DMS 273 treated with DMSO at 0.1 percent for 48 hours (cell line): ENCODE measurements at places on chromosomes 1 and 21.

- no peak for DNase-seq
Measured at GRCh38 chr21:36446301-36446700, 33.6 kb downstream of the CLDN14 start.

GRCh38 chr1:150925080-150925479 lies 1.1 kb upstream of the SETDB1 start:
- no peak for DNase-seq

- DNase-seq: no peak
Measured at GRCh38 chr1:156767879-156768604, 707 bp downstream of the PRCC start.

- DNase-seq: no peak
Measured at GRCh38 chr1:19057784-19058475, 101.5 kb upstream of the IFFO2 start.

DNA sequence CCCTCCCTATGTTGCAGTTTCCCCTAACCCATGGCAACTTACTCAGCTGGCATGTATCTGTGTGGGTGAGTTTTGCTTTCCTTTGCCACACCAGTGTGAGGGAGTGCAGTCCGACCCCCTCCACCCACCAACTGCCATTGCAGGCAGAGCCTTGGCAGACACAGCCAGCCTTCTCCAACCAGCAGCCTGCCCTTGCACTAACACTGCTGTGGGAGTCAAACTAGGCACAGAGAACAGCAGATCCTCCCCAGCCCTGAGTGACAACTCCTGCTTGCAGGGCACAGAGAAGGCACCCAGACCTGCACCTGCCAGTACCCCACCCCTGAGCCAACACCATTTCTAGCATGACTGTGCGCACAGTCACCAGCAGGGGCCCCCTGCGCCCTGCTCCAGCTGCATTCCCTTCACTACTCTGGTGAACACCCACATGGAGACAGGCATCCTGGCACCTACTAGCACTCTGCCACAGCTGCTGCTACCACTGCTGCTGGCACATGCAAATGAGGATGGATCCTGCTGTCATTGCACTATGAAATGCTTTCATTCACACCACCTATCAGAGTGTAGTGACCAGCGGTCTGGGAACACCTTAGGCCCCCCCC lies 98.4 kb downstream of the MAGI3 start:
- no peak for DNase-seq

DNA sequence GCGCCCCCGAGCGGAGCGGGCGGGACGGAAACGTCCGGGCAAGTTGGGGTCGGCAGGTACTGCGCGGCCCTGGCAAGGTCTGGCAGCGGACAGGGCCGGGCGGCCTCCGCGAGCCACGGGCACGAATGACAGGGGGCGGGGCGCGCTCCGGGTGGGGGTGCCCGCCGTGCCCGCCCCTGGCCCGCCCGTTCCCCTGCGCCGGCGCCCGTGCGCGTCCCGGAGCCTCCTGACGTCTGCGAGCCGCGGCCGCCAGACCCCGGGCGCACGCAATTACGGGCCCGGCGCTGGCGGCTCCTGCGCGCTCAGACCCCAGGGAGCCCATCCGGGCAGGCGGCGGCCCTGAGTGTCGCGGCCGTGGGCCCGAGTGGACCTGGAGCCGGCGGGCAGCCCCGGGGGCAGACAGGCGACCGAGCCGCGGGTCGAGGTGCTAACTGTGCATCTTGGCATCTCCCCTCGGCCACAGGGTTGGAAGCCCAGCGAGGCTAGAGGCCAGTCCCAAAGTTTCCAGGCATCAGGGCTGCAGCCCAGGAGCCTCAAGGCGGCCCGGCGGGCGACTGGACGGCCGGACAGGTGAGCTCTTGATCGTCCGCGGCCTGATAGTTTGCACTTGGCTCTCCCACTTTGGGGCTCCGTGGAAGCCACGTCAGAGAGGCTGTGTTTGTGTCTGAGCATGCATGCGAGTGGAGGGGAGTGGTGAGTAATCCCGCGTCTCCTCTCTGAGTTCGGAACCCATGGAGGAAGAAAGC lies 918 bp downstream of the MIB2 start:
- no peak for DNase-seq

GRCh38 chr1:98086796-98087441 lies 166.1 kb upstream of the DPYD start:
- DNase-seq: no peak

DNA sequence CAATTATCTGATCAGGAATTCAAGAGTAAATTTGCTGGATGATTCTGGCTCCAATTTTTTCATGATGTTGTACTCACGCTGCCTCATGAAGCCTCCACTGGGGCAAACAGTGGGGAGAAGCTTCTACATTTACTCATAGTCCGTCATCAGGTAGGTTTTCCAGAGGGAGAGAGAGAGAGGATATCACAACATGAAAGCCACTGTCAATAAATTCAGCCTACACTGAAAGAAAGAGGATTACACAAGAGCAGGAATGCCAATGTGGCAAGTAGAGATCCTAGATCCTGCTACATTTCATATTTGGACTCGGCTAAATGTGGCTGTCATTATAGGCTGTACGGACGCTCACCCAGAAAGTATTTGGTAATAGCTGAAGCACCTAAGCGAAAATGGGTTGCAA lies 819.9 kb downstream of the BRINP3 start:
- DNase-seq: no peak

GRCh38 chr1:68384321-68384813 lies 65.4 kb downstream of the RPE65 start:
- DNase-seq: peak; percentile 38

DNA sequence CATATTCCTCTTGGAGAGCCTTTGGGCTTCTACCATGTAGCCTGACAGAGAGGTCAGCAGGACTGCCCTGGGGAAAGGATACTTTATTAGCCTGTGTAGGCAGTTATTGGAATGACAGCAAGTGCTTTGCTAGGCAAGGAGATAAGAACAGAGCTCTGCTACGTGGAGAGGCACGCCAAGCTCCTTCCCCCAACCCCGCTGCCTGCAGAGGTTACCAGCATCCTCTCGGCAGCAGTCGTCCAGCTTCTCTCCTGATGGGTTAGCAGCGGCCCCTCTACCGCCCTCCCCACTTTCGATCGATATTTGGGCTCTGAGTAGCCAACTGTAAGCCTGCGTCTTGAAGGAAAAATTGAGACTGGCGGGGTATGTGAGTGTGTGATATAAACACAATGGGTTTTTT lies 122.3 kb downstream of the DHRS3 start:
- DNase-seq: no peak

DNA sequence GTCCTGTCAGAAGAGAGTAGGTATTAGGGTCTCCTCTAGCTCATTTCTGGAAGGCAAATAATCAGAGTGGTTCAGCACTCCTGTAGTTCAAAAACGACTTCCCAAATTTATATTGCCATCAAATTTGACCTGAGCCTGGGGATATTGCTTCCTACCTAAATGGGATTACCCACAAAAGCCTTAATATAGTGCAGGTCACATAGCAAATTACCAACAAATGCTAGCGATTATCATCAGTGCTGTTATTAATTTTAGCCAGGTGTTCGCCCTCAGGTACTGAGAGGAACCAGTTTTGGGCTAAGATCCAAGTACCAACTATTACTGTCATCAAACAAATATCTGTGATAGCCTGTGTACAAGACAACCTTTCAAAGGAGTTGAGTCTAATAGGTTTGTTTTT lies 661.8 kb upstream of the PTBP2 start:
- DNase-seq: no peak

DNA sequence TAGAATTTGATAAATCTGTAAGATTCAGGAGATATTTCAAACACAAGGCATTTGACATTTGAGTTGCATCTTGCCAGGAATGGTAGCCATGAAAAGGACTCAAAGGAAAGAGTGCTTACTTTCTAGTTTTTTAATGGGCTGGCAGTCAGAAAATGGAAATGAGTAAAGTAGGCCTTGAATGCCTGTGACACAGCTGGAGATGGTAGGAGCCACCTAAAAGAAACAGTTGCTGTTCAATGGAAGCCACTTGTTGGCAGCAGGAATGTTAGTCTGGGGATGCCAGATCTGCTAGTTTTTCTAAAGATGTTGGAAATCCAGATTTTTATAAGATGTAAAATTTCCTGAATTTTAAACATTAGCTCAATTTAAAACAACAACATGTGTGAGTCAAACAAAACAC lies 43.6 kb downstream of the CACHD1 start:
- no peak for DNase-seq

GRCh38 chr1:159214149-159214760 lies 9.6 kb downstream of the ACKR1 start:
- no peak for DNase-seq

- DNase-seq: no peak
Measured at GRCh38 chr1:47786316-47786715, 210.9 kb downstream of the TRABD2B start.

DNA sequence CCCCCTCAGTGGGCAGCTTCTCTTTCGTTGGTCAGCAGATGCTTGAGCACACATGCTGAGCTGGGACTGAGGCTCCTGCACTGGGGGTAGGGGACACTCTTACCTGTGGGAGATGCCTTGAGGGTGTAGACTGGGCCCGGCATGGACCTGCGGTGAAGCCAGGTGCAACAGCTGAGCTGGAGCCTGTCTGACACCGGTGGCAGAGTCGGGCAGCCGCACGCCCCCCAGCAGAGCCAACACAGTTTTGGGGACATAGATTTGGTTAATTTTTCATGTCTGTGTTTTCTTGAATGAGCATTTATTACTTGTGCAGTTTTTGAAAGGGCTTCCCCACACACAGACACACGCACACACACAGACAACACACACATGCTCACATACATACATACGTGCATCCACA lies 5.9 kb upstream of the HES5 start:
- no peak for DNase-seq

DNA sequence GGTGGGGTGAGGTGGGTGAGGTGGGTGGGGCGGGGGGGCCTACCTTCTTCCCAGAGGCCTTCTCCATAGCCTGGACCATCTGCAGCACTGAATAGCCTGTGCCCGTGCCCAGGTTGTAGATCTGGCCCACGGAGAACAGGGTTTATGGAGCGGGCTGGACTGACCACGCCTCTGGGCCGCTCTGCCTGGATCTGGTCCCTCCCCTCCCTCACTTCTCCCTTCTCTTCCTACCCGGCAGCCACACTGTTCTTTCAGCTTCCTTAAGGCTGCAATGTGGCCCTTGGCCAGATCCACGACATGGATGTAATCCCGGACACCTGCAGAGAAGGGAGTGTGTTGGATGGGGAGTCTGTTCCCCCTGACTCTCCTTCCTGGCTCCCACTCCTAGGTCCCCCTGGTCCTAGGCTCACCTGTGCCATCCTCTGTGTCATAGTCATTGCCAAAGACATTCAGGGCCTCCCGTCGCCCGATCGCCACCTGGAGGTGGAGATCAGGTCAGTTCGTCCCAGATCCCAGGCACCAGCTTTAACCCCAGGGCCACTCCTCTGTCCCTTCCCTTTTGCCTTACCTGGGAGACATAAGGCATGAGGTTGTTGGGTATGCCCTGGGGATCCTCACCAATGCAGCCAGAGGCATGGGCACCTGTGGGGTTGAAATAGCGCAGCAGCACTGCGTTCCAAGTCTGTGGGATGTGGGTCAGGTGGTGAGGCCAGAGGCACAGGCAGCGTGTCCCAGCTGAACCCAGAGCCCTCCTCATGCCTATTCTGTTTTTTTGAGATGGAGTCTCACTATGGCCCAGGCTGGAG lies 3.9 kb downstream of the GALE start:
- no peak for DNase-seq

DNA sequence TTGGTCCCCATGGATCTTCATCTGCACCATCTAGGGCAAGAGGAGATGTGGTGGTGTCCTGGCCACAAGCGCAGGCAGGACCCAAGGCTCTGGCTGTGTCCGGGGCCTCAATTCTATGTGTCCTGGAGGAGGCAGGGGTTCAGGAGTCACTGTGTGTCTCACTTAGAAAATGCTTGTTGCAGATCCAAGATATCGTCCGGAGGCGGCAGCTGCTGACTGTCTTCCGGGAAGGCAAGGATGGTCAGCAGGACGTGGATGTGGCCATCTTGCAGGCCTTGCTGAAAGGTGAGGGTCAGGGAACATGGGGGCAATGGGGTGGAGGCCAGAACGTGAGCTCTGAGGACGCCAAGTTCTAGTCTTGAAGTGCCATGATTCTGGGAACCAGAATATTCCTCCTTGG lies 29.1 kb downstream of the TRPM2 start:
- no peak for DNase-seq

DNA sequence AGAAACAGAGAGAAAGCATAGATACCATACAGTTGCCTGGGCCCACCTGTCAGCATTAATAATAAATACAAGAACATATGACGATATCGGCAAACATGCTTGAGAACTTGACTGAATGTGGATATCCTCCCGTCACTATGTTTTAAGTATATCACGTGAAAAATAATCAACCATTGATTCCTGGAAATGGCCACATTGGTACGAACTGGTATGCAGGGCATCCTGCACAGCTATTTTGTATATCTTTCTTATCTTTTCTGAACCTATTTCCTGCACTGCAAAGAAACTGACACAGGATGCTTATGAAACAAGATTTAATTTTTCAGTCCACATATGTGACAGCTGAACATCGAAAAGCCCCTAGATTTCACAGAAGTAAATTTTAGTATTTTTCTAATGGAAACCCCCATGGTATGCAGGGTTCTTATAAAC lies 22.8 kb upstream of the RGS1 start:
- no peak for DNase-seq

GRCh38 chr1:243575070-243575469 lies 275.0 kb downstream of the AKT3 start:
- DNase-seq: peak; percentile 73

- DNase-seq: peak; percentile 53
Measured at GRCh38 chr1:2174348-2175054, 20.1 kb downstream of the FAAP20 start.
